Iris pigment epithelial cell (primary cell): ENCODE measurements at places on chromosomes 11 and 22.
A peak's percentile ranks its signal among the peaks of the same experiment; 100 is the strongest.

DNA sequence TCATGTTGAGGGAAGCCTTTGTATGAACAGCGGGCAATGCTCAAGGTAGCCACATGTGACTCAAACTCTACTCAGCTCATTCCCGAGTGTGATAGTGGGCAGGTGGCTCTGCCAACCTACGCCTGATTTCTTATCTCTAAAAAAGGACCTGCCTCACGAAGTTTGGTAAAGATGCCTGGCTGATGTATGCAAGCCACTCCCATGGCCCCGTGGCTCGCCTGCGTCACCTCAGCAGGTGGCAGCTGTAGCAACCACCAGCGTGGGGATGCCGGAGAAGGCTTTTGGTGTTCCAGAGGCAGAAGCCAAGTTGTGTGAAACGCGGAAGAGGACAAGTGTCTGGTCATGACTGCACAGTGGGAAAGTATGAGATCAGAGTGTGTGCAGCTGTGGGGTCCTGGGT is 5.4 kb downstream of the FADS2 start:
- DNase-seq = no peak

DNA sequence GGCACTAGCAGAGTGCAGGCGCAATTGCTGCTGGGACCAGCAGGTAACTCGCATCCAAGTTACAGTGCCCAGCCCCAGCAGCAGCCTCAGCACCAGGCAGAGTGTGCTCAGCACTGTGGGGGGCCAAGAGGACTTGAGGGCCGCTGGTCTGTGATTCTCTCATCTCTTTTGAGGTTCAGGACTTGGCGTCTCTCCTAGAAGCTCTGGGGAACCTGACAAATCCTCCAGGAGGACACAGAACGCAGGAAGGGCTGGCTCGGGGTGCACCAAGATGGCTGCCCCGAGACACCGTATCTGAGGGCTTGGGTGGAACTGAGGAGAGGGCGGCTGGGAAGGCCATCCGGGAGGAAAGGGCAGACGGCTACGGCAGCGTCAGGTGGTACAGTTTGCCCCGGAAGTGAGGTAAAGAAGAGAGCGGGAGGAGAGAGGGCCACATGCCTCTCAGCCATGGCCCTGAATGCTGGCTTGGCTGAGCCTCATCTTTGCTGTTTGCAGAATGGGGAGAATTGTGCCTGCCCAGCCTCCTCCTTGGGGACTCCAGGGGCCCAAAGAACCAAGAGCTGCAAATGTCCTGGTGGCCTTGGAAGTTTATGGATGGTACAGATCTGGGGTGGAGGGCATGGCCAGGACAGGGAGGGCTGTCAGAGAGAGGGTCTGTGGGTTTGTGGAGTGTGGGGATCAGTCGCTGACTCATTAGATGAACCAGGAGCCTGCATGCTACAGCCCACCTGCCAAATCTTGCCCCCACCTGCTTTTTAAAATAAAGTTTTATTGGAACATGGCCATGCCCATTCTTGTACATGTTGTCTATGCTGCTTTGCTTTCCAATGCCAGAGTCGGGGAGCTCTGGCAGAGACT is 78.0 kb downstream of the MYEOV start:
- no peak for DNase-seq

GRCh38 chr11:72230764-72231365 is 6.3 kb downstream of the INPPL1 start:
- no peak for DNase-seq

DNA sequence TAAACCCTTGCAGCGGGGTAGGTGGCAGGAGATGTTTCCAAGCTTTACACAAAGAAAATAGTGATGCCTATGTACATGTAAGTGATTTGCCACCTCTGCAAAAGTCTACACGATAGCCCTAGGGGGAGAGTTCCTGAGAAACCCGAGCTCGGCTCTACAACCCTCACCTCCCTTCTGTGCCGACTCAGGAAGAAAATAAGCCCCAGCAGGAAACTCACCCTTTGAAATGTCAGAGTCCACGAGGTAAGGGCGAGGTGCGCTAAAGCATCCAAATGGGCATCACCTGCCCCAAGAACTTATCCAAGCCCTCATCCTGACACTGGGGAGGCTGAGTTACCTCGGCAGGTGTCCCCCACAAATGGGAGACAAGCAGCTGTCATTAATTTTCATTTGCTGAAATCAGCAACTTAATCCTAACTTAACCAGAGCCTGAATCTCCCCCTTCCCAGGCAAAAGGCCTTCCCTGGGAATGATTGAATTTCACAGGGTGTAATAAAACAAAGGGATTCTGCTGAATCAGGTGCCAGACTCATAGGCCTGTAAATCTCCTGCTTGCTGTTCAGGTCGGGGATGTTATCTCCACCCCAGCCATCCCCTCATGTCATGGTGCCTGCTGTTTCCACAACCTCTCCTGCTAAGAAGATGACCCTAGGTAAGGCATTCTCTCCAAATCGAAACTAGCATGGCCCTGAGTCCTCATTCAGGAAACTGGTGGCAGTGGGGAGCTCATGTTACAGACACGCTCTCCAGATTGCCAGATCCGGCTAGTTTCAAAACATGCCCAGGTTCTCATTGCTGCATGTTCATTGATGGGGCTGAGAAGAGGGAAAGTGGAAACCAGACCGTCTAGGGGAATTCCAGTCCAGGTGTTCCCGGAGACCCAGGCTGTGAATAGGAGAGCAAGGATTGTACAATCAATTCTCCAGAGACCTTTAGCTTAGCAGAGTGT is 105.3 kb upstream of the KIRREL3 start:
- DNase-seq = no peak

DNA sequence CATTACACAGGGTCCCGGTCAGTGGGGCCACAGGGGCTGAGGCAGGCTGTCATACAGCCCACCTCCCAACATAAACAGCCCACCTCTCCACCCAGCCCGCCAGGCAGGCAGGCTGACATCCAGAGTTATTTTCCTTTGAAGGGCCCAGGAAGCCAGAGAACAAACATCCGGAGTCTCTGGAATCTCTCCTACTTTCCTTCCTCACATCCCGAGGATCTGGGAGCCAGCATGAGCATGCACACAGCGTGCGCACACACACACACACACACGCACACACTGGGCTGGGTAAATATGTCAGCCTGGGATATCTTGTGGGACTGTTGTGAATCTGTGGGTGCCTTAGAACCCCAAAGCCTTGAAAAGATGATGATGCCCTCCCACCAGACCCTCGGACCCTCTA is 55.4 kb downstream of the PDE2A start:
- DNase-seq = no peak

DNA sequence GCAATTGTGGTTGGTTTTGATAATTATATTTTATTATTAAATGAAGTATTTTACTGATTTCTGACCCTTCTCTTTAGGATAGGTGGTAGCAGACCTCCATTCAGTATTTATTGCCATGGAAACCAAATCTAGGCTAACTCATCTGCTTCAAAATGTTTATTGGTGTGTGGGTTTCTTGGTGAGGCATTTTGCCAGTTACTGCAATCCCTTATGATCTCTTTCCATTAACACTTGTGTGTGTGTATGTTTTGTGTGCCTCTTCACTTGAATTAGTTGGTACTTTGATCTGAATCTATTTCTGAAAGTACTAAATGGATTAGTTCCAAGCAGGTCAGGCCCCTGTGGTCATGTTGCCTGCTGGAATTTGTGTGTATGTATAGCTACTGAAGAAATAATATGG is 184.4 kb upstream of the C11orf87 start:
- peak; percentile 8 for DNase-seq

GRCh38 chr11:59761993-59762392 is 6.8 kb downstream of the STX3 start:
- no peak for DNase-seq

DNA sequence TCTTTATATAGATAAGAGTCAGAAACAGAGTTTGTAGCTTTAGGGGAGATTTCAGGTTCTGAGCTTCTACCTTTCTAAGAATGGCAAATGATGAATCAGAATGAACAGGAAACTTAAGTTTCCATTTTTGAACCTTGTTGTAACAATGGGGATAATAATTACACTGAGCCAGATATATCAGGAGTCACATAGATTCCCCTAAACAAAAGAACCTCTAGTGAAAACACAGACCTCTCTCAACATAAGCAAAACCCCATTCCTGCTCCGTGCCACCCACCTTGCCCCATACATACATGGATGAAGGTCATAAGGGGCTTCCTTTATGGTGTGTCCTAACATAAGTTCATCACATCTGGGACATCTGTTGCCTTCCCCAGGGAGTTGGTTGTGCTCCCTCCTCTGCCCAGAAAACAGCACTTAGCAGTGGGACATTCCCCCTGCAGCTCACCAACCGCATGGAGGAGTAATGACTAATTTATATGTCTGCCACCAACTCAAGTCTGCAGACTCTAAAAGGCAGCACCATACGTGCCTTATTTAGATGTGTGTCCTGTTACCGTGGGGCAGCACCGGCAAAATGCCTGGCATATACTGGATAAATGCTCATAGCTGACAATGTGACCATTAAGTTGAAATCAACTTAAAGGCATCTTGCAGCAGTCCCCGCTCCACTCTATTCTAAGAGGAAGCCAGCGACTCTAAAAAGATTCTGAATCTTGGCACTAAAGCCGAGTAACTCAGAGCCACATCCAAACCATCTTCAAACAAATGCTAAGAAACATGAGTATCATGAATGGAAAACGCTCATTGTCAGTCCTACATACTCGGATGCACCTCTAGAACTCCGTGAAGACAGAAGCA is 8.0 kb downstream of the JAML start:
- no peak for DNase-seq

DNA sequence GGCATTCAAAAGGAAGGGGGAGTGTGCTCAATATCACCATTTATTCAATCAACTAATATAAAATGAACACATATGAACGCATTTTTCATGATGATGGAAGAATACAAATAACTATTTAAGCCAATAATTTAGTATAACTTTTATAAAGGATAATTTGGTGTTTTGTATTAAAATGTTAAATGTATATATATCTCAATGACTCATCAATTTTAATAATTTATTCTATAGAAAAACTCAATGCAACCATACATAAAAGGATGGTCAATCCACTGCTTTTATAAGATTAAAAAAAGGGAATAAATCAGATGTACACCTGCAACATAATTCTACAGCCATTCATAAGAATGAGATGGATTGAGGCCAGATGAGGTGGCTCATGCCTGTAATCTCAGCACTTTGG is 50.6 kb downstream of the PICALM start:
- no peak for DNase-seq

DNA sequence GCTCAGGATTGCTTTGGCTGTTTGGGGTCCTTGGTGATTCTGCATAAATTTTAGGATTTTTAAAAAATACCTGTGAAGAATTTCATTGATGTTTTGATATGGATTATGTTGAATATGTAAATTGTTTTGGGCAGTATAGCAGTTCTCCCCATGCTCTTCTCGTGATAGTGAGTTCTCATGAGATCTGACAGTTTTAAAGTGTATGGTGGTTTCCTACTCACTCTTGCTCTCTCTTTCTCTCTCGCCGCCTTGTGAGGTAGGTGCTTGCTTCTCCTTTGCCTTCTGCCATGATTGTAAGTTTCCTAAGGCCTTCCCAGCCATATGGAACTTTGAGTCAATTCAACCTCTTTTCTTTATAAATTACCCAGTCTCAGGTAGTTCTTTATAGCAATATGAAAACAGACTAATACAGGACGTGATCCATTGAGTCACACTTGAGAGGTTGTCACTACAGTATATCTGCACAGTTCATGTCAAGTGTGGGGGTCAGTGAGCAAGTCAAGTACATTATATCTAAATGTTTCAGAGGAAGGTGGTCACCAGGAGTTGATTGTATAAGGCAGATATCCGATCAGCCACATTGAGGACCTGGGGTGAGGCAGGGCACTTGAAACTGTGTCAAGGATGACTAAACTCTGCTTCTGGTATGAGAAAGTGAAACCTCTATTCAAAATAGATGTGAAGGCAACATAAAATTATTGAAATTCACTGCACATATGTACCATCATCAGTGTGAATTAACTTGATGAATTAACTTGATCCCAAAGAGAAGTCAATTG is 70.7 kb upstream of the CCDC179 start:
- DNase-seq = peak; percentile 6

DNA sequence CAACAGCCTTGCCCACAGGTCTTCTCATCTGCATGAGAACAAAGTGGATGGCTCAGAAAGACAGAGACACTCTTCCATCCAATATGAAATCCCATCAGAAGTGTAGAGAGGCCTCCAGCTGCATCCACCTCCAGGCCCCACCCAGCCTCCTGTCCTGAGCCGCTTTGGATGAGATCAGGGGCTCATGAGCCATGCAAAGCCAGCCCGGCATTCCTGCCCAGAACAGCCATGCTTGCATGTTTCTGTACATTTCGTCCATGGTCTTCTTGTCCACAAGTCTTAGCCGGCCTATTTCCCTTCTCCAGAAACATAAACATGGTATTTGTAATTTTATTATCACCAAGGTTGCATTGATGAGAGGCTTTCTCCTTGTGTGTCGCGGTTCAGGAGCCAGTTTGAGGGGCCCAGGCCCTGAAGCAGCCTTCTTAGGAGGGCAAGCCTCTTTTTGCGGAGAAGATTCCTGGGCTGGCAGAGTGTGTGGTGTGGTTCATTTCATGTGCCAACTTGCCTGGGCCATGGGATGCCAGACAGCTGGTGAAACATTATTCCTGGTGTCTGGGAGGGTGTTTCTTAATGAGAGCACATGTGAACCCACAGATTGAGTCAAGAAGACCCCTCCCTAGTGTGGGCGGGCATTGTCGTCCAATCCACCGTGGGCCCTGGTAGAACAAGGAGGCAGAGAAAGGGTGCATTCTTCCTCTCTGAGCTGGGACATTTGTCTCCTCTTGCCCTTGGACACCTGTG is 928.9 kb downstream of the TBC1D22A start:
- DNase-seq = no peak

- DNase-seq = no peak
Measured at GRCh38 chr11:63919267-63920125, 2.5 kb upstream of the RCOR2 start.

DNA sequence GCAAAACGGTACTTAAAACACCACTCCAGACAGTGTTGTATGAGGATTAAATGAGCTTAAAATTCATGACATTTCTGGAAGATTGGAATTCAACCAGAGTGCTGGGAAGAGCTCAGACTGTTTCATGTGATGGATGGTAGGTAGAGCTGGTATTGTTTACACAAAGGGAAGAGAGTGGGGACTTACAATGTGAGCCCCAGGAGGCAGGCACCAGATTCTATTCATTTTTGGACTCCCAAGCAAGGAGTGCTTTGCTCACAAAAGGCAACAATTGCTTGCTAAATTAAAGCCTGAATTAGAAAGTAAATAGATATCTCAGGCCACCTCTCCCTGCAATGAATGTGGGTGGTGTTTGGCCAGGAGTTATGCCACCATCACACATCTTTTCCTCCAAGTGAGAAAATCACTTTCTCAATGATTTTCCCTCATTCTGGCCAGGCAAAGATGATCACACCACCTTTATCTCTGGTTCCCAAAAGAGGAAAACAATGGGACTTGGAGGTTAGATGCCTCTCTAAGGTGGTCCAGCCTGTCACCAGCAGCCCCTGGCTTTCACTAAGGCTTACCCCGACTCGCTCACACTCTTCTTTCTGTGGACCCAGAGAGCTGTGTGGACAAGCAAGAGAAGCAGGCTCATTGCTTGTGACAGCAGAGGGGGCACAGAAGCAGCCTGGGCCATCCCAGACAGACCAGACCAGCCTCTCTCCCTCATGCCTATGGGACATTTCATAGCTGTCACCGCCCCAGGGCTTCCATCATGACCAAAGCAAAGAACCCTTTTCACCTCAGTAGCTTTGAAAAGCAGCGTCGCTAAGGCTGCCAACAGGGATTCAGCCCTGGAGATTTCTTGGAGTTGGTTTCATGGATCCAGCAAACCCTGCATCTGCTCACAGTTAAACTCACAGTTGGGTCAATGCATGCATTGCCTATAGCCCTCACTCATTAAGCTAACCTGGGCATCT is 63.5 kb upstream of the DRD2 start:
- DNase-seq = no peak
